ENCODE measurements at places on chromosomes 6 and 20.

DNA sequence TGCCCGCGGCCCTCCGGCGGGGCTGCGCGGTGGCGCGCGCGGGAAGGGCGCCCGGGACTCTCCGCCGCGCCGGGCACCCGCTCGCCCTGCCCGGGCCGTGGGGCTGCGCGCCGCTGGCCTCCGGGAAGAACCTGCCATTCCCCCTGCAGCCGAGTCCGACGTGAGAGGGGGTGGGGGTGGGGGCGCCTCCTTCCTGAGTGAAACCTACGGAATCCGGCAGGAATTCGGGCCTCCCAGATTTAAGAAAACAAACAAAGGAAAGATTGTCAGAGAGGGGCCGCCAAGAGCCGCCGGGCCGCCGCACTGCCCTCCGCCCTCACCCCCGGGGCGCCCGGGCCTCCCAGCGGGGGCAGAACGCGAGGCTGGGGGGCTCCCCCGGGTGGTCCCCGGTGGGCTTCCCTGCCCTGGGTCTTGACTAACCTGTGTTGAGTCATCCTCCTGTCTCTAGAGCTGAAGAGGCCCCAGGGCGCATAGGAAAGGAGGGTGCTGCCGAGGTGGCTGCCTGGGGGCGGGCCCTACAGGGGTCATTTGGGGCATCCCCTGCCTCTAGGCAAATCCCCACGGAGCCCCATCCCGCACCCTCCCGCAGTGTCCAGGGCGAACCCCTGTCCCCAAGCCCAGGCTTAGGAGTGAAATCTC, 42.2 kb upstream of the FOXP4 start:
- DNase-seq, result peak; percentile 64

DNA sequence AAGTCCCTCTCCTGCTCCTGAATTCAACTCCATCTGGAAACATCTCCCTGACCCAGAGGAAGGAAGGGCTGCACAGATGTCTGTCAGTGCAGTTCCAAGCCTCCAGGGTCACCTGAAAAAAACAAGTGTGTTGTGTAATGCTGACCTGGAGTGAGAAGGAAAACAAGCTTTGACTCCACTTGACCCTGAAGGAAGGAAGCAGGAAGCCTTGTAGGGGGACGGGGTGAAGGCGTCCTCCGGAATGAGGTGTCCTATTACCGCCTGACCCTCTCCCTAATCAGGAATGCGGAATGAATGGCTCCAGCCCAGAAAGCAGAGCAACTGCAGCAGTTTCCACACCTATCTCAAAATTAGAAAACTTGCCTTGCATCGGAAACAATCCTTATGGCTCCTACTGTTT, 13.9 kb upstream of the ADGRF5 start:
- DNase-seq, result peak; percentile 61

DNA sequence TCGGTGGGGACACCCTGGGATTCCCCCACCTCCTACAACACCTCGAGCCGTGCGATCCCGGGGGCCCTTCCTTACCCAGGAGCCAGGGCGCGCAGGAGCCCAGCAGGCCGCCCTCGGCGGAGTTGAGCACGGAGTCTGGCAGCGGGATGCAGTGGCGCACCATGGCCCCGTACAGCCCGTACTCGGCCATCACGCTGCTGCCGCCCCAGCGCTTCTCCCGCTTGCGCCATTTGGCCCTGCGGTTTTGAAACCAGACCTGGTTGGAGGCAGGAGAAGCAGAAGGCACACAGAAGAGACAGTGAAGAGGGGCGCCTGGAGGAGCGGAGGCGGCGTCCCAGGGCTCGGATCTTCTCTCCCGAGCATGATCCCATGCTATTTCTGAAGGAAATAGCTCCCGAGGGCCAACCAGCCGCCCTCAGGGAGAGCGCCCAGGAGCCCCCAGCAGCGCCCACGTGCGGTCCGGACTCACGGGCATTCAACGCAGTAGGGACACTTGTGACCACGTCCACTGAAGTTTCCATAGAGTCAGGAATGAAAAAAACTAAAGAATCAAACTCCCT, 4.3 kb downstream of the VSX1 start:
- DNase-seq, result peak; percentile 36

DNA sequence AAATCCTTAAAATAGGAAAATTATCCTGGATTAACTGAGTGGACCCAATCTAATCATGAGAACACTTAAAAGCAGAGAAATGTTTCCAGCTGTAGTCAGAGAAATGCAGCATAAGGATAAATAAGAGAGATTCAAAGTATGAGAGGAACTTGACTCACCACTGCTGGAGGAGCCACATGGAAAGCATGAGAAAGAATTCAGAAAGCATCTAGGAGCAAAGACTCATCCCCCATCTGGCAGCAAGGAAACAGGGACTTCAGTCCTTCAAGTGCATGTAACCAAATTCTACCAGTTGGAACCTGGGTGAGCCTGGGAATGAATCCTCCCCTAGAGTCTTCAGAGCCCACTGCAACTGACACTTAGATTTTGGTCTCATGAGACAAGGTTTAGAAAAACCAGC, 33.7 kb downstream of the RNF146 start:
- DNase-seq, result no peak

DNA sequence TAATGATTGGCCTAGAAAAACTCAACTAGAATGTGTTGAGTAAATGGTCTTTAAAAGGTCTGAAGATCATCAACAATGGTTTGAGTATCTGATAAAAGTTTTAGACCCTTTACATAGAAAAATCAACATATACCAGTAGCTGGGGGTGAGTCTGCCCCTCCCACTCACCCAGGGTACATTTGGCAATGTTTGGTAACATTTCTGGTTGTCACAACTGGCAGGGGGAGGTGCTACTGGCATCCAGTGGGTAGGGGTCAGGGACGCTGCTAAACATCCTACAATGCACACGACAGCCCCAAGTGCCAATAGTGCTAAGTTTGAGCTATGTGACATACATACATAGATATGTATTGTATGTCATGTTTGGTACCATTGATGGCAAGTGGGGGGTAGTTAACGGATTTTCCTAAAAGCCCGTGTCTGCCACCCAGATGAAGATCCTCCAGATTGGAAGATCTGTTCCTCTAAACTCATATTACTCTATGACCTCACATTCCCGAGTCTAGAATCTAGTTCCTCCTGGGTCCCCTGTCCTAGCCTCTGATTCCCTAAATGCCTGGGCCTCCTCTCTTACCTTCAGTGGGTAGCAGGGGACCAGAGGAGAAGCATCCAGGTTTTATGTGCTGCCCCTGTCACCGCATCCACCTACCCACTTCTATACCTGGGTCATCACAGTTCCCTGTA, 2.5 kb upstream of the MMP9 start:
- no peak for DNase-seq

DNA sequence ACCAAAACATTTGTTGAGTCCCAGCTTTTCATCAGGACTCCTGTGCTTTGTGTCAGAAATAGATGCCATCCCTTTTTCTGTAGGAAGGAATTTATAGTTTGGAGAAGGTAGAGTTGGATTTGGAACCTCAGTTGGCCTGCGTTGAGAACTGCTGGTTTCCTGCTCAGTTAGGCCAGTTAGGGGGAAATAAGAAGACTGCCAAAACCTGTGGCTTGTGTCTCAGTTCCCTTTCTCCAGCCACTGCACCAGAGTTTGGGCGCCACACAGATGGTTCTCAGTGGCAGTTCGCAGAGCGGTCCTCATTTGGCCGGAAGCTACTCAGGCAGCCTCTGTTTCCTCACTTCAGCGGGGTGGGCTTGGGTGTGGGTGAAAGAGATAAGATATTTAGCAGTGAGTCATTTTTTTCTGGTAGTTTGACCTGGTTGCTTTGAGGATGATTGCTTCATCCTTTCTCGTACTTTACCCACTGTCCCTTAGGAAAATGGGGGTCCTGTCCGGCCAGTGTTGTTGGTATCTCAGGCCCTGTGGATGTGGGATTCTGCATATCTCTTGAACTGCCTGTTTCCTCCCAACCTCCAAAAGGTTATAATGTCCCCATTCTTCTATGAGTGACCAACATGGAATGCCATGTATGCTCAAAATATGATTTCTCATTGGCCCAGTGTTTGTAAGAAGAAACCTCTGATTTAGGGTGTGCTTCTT, 53.7 kb downstream of the JARID2 start:
- DNase-seq, result no peak

Data from iPS-NIHi11 (cell line).